Ureter (tissue), 1 donor: ENCODE measurements at places on chromosomes 7 and 10. TPM values are rescaled to one million over a fixed set of nuclear protein-coding genes. Genes with fewer than 3 reads are reported as not detected.

GRCh38 chr7:143374561-143374960 lies 6.6 kb upstream of the ZYX start:
- no peak for DNase-seq

- DNase-seq, result no peak
Measured at GRCh38 chr10:12980713-12981306, 20.7 kb downstream of the CCDC3 start.

- no peak for DNase-seq
Measured at GRCh38 chr7:133165529-133165928, 83.6 kb upstream of the CHCHD3 start.

The POMZP3 gene
- 23.7 TPM for total RNA-seq

The RAPGEF5 gene
- 56.9 TPM for total RNA-seq
